ENCODE measurements at places on chromosomes 5 and 9.

DNA sequence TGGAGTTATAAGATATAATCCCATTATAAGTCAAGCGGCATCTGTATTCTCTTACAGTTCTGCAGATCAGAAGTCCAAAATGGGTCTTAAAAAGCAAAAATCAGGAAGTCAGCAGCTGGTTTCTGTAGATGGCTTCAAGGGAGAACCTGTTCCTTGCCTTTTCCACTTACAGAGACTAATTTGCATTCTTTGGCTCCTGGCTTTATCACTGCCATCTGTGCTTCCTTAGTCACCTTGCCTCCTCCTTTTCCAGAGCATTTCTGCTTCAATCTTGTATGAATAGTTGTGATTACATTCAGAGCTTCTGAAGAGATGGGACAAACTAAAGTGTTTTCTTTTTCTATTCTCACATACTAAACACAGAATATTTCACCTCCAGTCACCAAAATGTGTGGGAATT lies 647.3 kb upstream of the GRAMD2B start:
- DNase-seq, result no peak

GRCh38 chr5:36521838-36522745 lies 84.3 kb upstream of the SLC1A3 start:
- no peak for DNase-seq

GRCh38 chr5:137761566-137761965 lies 7.4 kb upstream of the HNRNPA0 start:
- no peak for DNase-seq

DNA sequence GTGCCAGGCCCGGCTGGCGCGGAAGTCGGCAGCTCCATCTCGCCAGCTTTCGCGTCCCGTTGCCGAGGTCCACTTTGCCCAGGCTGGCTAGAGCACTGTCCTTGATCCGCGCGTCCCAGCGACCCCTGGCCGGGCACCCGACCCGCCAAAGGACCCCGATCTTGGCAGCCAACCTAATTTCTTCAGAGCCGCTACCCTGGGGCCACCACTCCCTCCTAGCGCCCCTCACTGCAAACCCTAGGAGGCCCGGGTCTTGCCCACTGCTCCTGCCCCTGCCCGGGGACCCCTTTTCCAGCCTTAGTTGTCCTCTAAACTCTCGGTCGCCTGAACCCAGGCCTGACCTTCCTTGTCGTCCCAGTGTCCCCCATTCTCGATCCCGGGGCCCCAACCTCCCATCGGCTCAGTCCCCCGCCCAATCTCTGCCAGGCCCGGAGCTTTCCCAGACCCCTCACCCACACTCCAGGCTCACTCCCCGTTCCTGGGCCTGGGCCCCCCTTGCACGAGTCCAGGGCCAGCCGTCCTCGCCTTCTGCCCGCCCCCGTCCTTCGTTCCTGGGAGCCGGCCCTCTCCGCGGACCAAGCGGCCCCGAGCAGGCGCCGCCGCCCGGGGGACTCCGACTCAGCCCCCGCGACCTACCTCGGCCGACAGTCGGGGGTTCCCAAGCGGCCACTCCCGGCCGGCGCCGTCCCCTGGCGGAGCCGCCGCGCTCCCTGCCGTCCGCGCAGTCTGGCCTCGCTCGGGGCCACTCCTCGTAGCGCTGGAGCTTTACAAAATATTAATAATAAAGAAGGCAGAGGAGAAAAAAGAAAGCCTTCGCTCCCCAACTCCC lies 701 bp upstream of the LMX1B start:
- DNase-seq, result no peak

DNA sequence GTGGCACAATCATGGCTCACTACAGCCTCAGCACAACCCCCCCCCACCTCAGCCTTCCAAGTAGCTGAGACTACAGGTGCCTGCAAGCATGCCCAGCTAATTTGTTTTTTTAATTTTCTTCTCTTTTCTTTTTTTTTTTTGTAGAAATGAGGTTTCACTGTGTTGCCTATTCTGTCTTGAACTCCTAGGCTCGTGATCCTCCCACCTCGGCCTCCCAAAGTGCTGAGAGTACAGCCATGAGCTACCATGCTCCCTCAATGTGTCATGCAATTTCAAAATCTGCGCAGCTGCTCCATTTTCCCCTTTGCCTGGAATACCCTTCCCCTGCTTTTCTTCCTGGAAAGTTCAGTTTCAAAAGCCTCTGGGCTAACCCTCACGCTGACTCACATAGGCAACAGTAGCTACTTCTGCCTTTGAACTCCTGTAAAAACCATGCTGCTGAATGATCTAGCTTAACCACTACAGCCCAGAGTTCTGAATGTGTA lies 71.0 kb upstream of the IL7R start:
- peak; percentile 43 for DNase-seq

DNA sequence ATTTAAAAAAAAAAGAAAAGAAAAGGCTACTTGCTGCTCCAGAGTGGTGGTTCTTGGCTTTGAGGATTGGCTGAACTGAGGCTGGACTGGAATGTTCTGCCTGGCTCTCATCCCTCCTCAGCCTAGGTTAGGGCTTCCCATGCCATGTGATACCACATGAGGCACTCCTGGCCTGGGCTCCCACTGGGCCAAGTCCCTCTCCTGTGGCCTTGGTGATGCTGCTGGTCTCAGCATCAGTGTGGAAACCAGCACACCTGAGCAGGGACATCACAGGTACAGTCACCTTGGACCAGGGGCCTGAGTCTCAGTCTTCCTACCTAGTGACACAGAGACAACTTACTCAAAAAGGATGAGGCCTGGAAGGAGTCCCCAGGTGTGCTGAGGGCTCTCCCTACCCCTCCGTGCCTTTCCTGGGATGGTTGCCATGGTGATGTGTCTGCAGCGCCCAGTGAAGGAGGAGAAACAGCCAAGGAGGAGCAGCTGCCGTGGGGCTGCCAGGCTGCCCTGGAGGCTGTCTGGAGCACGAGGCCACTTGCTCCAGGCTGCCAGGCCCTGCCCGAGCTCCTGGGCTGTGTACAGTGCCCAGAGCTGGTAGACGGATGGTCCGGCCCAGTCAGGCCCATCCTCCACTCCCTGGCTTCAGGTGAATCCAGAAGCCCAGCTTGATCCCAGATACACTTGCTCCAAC lies 71.0 kb downstream of the WNK2 start:
- peak; percentile 10 for DNase-seq

DNA sequence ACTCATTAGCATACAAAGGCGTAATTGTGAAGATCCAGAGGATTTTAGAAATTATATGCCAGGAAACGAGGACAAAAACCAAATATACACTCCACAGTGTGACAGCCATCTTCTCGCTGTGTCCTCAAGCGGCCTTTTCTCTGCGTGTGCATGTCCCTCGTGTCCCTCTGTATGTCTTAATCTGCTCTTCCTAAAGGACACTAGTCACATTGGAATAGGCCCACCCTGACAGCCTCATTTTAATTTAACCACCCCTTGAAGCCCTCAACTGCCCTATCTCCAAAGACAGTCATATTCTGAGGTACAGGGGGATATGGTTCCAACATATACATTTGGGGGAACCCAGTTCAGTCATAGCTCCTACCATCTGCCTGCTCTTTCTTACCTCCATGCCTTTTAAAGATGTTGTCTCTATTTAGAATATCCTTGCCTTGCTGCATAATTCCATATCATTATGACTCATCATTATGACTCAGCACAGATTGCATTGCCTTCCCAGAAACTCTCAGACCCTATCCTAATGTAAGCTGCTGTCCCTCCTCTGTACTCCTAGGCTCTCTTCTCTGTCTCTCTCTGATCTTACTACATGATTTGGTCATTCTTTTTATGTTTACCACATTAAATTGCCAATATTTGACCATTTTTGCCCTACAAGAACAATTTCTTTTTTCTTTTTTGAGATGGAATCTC lies 210.9 kb downstream of the AOPEP start:
- DNase-seq, result no peak

Measured in activated T-cell treated with anti-CD3 and anti-CD28 coated beads, Interleukin-2, amount 50 U/mL, for 1 hour (primary cell).